NCI-H82 (cell line): ENCODE measurements at places on chromosomes 16 and 17.

- DNase-seq: no peak
Observed at GRCh38 chr16:54466233-54466632, 179.6 kb upstream of the IRX3 start.

- DNase-seq: no peak
Observed at GRCh38 chr16:68417711-68418301, 30.5 kb downstream of the SMPD3 start.

DNA sequence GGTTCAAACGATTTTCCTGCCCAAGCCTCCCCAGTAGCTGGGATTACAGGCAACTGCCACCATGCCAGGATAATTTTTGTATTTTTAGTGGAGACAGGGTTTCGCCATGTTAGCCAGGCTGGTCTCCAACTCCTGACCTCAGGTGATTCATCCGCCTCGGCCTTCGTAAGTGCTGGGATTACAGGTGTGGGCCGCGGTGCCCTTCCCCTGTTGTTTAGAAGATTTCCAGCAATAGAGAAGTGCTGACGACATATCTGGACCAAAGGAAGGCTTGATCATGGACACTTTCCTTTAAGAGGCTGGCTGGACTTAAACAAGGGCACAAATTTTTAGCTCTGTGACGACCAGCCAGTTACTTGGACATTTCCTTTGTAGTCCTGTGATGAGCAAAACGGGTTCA, 1.3 kb upstream of the MT1M start:
- DNase-seq: no peak

DNA sequence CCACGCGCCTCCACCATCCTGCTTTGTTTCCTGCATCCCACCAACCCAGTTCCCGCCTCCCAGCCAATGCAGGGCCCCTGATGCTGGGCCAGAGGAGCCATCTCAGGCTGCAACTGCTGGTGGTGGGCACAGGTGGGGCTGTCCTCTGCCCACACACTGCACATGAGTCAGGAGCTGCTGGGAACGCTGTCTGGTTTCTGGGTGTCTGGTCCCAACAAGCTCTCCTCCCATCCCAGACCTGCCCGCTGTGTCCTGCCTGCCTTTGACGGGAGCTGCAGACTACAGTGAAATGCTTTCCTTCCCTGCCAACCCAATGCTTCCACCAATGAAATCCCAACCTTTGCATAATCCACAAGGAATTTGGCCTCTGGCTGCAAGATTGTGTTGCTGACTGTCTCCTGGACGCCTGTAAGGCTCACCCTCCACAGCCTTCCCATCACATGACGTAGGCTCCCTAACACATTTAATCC, 98.9 kb downstream of the N4BP1 start:
- no peak for DNase-seq

DNA sequence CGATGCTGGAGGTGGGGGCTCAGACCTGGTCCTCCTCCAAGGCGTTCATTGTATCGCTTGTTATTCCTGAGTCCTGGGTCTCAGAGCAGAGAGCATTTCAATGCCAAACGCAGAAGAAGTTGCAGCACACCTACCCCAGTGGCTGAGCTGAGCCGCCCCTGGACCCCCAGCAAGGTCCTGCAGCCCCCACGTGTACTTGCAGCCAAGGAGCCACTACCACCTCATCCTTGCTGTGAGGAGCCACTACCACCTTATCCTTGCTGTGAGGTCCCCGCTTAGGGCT, 13.5 kb downstream of the PLLP start:
- no peak for DNase-seq

DNA sequence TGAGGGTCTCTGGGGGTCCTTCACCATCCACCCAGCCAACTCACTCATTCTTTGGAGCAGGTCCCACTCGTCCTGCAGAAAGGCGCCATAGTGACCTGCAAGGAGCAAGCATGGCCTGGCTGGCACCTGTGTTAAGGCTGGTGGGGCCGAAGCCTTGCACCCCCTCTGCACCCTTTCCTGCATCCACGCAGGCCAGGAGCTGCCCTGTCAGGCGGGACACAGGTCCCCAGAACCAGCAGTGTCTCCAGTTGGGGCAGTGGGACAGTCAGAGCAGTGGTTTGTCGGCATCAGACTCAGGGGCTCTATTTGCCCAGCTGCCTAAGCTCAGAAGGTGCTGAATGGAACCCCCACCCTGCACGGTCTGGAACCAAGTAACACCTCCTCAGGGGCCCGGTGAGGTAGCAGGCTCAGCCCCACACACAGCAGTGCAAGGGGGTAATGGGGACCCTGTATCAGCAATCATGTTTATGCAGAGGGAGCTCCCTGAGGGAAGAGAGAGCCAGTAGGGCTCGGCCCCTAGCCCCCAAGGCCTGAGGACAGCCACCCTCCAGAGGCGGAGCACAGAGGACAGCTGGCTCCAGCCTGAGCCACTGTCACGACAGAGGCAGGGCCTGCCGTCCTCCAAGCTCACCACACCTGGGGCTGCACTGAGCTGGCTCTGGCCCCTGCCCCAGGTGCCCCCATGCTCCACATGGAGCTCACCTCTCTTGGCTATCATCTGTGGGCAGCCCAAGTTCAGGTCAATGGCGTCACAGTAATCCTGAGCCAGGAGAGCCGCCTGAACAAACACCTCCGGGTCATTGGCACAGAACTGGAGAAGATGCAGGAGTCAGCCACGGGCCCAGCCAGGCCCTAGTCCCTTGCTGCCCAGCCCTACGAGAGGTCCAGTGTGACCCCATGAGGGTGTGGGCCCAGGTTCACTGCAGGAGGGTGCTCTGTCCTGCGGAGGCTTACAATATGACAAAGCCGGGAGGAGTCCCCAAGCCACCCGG, 1.9 kb downstream of the DUS1L start:
- DNase-seq: no peak

DNA sequence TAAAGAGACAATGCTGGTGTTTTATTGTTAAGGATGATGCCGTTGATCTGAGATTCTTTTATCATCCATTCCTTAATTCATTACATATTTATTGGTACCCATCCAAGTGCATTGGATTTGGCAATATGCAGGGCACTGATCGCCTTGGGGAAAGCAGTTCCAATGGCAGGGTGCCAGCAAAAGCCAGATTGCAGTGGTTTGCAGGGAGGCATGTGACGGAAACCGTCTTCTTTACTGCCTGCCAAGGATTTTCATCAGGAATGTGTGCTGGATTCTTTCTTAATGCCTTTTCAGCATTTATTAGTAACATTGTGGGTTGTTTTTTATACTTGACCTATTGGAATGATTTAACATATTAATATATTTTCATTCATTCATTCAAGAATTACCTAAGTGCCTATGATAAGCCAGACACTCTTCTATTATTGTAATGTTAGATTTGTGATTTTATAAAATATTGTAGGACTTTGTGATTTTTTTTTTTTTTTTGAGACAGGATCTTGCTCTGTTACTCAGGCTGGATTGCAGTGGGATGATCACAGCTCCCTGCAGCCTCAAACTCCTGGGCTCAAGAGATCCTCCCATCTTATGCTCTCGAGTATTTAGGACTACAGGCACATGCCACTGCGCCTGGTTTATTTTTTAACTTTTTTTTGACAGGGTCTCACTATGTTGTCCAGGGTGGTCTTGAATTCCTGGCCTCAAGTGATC, 93.4 kb upstream of the TNRC6A start:
- DNase-seq: peak; percentile 83

GRCh38 chr16:84414789-84415326, 46.5 kb downstream of the ATP2C2 start:
- no peak for DNase-seq

DNA sequence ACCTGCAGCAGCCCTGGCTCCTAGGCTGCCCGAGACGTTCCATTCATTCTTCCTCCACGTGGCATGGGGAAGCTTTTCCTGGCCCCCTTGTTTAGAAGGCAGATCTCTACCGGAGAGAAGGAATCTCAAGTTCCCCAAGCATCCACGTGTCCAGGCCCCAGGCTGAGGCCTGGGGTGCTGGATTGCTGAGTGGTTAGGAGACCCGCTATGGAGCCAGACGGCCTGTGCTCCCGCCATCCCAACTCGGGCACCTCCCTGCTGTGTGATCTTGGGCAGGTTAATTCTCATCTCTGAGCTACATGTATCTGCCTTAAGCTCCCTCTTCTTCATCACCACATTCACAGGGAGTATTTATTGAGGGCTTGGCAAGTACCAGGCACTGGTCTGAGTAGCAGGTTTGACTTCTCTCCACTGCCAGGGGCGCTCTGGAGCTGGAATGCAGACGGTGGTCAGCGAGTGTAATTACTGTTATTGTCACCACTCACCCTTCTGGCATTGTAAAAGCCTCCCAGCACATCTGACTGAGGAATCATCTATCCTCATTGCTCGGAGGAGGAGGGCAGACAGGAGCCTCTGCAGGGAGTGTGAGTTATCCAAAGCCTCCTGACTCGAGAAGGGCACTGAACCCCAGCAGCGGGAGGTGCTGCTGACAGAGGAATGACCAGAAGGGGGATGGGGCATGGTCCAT, 1.1 kb upstream of the ADGRG1 start:
- DNase-seq: peak; percentile 16

GRCh38 chr17:58200024-58200633, 7.6 kb downstream of the EPX start:
- peak; percentile 91 for DNase-seq

GRCh38 chr16:1188432-1189189, 35.7 kb downstream of the CACNA1H start:
- DNase-seq: no peak

GRCh38 chr17:69350911-69351310, 24.0 kb upstream of the ABCA5 start:
- no peak for DNase-seq

DNA sequence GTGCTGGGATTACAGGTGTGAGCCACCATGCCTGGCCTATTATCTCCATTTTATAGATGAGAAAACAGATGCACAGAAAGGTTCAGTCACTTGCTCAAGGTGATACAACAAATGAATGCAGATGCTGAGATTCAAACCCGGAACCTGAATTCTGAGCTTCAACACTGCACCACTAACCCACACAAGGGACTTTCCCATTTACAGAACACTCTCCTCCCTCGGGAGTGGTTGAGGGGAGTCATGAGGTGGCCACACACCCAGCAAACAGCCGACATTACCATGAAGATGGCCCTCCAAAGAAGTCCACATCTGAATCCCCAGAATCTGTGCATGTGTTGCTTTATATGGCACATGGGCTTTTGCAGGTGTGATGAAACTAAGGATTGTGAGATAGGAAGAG, 9.1 kb downstream of the BCL7C start:
- no peak for DNase-seq

GRCh38 chr16:66523861-66524354, 26.0 kb downstream of the TK2 start:
- DNase-seq: no peak

- DNase-seq: no peak
Observed at GRCh38 chr16:86740298-86740697, 161.9 kb downstream of the FOXL1 start.

GRCh38 chr16:55502801-55503366, 6.0 kb upstream of the LPCAT2 start:
- peak; percentile 24 for DNase-seq

DNA sequence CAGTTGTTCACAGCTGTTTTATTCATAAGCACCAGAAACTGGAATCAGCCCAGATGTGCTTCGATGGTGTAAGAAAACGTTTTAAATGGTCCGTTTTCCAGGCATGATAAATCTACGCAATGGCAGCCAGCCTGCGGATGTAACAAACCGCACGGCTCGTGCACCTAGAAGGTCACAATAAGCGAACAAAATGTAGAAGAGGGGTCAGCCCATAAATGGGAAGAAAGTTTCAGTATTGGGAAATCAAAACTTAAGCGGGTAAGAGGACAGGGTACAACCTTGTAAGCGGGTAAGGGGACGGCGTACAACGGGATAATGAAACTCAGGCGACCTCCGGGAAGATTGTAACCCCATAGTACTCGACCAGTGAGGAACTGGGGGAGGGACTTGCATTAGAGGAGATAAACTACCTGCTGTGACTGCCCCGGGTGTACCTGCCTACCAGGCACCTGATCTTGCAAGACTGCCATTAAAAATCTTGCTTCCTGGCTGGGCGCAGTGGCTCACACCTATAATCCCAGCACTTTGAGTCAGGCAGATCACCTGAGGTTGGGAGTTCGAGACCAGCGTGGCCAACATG, 66.6 kb downstream of the ANKRD11 start:
- DNase-seq: no peak

GRCh38 chr17:6269478-6269877, 165.4 kb downstream of the AIPL1 start:
- DNase-seq: peak; percentile 27

- no peak for DNase-seq
Observed at GRCh38 chr17:40622509-40622928, 25.1 kb downstream of the SMARCE1 start.

DNA sequence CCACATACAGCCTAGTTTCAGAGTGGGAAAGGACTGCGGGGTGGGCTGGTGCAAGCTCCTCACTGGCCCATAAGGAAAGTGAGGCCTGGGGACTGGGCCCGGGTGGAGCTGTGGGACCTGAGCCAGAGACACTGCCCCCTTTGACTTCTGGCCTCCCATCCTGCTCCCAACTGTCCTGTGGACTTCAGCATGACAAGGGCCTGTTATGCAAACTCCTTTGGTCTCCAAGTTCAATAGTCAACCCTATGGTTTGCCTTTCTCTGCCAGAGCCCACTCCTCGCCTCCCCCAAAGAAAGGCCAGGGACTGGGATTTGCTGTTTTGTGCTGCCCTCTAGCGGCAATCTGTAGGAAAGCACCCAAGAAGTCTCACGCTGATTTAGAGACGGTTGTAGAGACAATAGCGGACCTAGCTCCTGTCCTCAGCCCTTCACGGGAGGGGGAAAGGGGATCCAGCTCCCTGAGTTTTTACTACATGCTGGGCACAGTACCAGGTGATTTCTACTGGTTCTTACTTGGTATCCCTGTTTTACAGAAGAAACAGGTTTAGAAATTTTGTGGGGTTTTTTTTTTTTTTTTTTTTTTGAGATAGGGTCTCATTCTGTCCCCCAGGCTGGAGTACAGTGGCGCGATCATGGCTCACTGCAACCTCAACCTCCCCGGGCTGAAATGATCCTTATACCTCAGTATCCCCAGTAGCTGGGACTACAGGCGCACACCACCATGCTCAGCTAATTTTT, 1.2 kb upstream of the TLCD3B start:
- peak; percentile 89 for DNase-seq

DNA sequence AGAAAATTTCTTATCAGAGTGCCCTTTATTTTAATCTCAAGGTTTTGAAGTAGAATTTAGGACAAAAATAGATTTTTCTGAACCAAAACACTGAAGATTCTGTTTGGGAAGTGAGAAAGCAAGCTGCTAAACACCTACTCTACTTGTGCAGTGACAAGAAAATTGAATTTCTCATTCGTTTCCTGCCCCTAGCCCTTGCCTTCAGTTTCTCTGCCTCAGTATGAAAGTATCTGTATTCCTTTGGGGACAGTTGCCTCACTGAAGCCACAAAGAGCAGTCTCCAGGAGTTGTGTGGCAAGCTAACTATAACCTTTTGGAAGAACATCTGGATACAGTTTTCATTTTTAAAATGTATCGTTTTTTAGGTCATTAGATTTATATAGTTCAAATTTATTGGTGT, 19.7 kb downstream of the MOSMO start:
- DNase-seq: no peak
